Activated CD8-positive, alpha-beta memory T cell treated with anti-CD3 and anti-CD28 coated beads for 1 hour (primary cell): ENCODE measurements at places on chromosomes 2 and 18.

DNA sequence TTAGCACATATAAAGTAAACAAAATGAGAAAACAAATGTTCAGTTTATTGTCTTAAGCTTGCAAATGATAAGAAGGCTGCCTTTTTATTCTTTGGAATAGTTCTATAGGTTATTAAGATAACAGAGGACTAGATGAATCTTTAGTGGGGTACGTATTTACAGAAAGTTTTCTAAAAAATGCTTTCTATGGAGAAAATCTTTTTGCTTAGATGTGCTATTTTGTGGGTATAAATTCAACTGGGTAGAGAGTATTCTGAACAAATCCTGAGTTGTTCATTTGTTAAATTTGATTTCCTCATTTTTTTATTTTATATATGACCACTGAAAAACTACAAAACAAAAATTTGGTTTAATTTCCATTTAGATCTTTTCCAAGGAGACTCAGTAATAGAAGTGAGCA is 566.9 kb downstream of the PLCL1 start:
- DNase-seq: no peak

- DNase-seq: no peak
Observed at GRCh38 chr18:79191956-79192355, 122.8 kb downstream of the ATP9B start.

GRCh38 chr2:2020897-2021296 is 276.6 kb upstream of the PXDN start:
- DNase-seq: no peak

DNA sequence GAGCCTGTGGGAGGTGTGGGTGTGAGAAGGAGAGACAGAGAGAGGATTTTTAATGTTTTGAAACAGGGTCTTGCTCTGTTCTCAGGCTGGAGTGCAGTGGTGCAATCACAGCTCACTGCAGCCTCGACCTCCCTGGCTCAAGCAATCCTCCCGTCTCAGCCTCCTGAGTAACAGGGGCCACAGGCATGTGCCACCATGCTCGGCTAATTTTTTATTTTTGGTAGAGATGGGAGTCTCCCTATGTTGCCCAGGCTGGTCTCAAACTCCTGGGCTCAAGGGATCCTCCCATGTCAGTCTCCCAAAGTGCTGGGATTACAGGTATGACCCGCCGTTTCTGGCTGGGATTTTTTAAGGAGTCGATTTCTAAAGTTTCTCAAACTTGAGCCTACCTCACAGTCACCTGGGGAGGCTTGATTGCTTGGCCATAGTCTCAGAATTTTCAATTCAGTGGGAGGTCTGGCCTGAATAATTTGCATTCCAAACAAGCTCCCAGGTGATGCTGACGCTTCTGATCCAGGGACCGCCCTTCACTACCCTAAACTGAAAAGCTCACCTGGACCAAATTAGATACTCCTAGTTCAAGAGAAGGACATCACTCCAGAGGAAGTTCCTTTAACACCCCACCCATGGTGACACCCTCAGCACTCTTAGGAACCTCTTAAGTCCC is 70.8 kb upstream of the SLC1A4 start:
- no peak for DNase-seq

GRCh38 chr2:217293607-217294006 is 433.7 kb upstream of the TNP1 start:
- no peak for DNase-seq

- no peak for DNase-seq
Observed at GRCh38 chr18:38421872-38422615, 856.4 kb upstream of the CELF4 start.

- no peak for DNase-seq
Observed at GRCh38 chr2:30675758-30676157, 131.5 kb downstream of the CAPN13 start.

- no peak for DNase-seq
Observed at GRCh38 chr2:10935953-10936942, 24.5 kb downstream of the KCNF1 start.

GRCh38 chr18:64330931-64331330 is 182.0 kb upstream of the LINC00305 start:
- no peak for DNase-seq

DNA sequence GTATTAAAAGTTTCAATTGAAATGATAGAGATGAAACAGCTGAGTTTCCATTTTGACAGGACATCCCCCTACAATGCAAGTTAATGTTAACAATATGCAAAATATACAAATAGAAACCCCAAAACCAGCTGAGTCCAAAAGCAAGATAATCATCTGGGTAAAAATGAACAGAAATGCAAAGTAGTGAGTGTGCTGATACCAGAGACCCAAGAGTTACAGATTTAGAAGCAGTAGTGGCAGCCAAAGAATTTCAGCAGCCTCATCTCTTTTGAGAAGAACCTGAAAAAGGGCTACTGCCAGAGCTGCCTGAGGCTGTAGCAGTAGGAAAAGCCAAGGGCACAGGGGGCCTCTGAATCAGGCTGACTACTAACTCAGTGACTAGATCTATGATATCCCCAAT is 82.6 kb downstream of the THADA start:
- no peak for DNase-seq

DNA sequence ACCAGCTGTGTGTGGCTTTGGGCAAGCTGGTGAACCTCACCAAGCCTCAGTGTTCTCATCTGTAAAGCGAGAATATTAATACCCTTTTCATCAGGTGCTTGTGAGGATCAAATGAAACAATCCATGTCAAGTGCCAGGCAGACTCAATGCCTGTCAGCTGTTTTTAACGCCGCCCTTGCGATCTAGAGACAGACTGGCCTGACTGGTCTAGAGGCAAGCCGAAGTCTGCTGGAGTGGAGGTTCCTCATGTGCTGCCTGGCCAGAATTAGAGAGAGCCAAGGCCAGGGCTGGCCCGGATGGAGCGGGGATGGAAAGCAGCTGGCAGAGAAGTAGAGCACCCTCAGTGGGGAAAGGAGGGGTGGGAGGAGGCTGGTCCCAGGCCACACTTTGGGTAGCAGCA is 74.5 kb upstream of the B3GNT7 start:
- DNase-seq: no peak

DNA sequence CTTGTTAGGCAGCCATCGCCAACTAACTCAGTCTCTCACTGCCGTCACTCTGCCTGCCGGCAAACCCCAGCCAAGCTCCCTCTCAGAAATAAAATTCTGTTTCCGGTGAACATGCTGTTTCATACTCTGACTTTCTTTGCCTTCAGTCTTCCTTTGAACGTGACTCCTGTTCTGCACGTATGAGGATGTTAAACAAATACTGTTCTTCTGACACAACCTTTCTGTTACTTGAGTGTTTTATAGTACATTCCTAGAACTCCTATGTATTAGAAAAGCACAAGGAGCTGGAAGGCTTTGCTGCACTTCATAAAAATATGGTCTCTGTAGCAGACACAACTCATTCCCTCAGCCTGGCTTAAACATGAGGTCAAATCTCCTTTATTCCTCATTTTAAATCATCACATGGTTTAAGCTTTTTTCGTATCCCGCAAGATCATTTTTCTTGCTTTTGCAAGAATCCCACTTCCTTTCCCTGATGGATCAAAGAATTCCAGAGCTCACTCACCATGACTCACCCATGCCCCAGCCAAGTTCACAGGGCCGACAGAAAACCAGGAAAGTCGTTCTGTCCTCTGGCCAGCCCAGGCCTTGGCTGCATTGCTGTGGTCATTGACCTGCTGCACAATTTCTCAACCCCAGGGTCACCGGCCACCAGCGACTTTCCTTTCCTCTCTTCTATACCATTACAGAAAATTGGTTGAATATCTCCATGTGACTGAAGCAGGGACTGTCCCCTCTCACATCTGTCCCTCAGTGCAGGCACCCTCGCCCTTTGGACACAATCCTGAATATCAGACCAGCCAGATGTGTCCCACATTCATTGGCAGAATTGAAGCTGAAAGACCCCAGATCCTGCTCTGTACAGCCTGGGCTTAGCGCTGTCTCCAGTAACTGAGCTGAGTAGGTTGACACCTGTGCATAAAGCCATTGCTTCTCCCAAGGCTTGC is 183.1 kb upstream of the ARL4C start:
- no peak for DNase-seq

GRCh38 chr18:63051928-63052327 is 267.6 kb downstream of the BCL2 start:
- no peak for DNase-seq

DNA sequence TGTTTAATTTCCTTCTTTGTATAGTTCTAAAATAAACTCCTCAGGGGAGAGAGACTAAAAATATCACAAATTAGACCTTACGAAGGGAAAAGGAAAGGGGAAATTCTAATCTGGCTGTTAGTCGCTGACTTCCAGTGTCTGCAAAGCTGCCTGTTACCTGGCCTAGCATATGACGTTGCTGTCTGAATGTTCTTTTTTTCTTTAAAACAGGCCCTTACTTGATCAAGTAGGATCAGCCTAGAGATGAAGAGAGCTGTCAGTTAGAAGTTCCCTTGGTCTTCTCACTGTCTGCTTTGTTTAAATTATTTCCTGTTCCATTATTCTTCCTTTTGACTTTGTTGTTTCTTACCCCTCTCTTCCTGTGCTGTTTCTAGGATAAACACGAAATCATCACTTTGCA is 11.2 kb downstream of the NCK2 start:
- no peak for DNase-seq

DNA sequence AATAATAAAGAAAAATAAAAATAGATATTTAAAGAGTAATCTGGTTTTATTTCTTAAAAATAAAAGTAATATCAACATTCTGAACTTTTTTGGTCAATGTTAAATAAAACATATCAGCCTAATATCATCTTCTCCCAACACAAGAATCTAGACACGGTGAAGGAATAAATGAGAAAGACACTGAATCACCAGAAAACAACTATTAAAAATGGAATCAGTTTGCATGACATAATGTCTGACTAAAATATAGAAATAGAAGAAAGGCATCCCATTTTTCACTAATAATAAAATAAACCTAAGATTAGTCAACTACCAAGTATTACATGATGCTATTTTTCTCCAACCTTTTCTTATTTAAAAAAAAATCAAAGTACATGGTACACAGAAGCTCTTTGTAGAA is 30.8 kb upstream of the TNFAIP6 start:
- DNase-seq: no peak

DNA sequence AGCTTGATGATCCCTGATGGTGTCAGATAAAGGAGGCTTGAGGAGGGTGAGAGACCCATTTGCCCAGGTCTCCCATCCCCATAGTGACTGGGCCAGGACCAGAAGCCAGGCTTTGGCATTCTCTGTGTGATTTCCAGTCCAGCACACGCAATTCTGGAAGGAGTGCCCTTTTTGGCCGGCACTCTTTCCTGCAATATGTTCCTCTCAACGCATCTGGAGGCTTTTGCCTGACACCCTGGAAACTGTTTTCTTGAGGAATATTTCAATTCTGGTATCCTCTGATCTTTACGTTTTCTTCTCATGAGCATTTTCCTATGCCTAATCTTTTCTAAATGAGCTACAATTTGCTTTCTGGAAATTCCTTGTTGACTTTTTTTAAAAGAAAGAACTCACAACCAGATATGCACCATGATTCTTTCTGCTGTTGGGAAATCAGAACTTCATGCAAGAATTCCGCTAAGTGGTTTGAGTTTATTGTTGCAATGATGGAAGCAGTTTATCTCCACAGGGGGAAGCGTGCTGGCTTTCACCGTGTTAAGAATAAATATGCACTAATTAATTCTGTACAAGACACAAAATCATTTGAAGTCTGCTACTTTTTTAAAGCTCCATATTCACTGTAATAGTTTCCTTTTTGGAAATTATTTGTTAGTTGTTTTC is 143.7 kb downstream of the NAPG start:
- DNase-seq: no peak

GRCh38 chr2:16900405-16901025 is 234.9 kb upstream of the CYRIA start:
- no peak for DNase-seq

- DNase-seq: no peak
Observed at GRCh38 chr2:85790032-85790431, 36.2 kb downstream of the ATOH8 start.

- no peak for DNase-seq
Observed at GRCh38 chr2:20501974-20502373, 55.1 kb downstream of the RHOB start.

DNA sequence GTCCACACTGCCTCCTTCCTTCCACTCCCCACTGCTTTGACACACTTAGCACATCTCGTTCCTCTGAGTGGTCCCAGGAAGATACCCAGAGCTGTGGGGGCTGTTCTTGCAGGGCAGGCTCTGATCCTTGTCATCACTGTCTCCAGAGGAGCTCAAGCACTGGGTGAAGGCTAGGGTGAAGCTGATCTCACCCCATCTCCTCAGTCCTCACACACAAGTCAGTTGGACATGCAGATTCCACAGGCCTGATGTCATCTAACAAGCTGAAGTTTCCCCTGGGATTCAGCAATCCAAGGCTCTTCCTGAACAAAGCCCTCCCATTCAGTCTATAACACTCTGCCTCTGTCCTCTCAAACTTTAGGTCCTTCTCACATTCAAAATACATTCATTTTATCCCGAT is 90.6 kb upstream of the RAB6C start:
- DNase-seq: no peak

- no peak for DNase-seq
Observed at GRCh38 chr2:73839653-73840411, 11.1 kb downstream of the STAMBP start.

DNA sequence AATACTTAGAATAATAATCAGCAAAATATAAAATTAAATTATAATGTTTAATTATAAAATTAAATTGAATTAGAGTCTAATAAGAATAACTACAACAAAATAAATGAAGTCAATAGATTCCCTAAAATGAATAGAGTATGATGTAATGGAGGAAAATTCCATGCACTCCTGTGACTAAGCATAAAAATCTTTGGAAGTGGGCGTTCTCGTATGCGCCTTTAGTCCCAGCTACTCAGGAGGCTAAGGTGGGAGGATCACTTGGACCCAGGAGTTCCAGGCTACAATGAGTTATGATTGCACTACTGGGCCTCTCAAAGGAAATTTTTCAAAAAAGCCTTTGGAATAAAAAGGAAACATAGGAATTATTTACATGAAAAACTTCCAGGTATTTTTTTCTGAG is 955.4 kb upstream of the POU3F3 start:
- DNase-seq: no peak

DNA sequence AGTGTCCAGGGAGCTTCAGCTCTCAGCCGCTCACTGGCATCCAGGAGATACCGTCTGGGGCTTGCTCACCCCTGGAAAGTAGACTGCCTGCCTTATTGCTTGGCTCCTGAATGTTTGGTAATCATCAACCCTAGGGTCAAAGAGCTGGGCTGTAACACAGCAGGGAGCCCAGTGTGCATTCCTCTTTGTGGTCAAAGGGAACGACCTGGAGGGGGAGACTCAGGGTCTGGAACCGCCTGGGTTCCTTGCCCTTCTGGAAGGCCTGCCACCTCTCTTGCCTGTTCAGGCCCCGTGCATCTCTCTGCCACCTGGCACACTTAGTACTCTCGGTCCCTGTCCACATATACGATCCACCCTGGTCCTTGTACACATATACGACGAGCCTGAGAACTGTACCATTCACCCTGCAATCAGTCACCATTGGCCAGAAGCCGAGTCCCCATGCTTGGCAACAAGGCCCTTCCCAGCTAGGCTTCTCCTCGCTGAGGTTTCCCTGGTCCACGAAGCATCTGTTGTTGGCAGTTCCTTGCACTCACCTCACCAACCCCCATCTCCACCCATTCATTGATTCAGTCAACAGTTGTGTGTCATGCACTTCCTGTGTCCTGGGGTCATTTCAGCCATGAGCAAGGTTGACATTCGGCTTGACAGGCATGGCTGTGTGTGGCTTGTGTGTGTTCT is at the start of gene NAT8:
TSS of gene NAT8 (minus strand) at position 85 of the 681 bp plus-strand sequence. CDS start 794 bp downstream, outside the sequence.
- DNase-seq: no peak

GRCh38 chr2:196337208-196337953 is 166.0 kb upstream of the STK17B start:
- no peak for DNase-seq

GRCh38 chr18:34942276-34942675 is 98.9 kb upstream of the MAPRE2 start:
- no peak for DNase-seq
